T-helper 1 cell (primary cell): ENCODE measurements at places on chromosomes 7 and 10.

DNA sequence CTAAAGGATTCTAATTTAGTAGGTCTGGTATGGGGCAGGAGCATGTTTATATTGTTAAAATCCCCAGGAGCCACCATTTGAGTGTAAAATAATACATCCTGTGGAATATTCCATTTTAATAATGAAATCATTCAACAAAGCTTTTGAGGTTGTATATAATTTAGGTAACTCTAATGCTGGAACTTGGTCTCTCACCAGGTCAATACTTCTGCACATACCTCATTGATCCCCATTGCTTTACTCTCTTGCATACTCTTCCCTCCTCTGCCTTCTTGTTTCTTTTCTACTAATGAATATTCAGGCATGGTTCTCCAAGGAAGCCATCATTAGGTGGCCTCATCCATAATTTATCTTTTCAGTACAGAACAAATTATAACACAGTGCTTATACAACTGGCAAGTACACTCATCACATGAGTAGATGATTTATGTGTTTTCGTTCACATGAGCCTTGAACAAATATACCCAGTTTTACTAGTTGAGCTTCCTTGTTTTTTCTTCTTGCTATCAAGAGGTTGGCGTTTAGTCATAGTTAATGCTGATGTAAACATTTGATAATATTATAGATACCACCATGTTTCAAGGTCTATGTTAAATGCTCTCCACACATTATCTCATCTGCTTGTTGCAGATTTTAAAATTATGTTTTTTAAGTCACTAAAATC, 7.2 kb downstream of the PALS2 start:
- DNase-seq = no peak

GRCh38 chr7:70596598-70596913, 535.4 kb upstream of the GALNT17 start:
- DNase-seq = no peak

GRCh38 chr7:137846827-137847567, at the start of gene DGKI:
TSS of gene DGKI (minus strand) at chr7:137846974.
- no peak for DNase-seq

- no peak for DNase-seq
These were observed 273.6 kb downstream of the PHTF2 start for GRCh38 chr7:78072201-78072590.

DNA sequence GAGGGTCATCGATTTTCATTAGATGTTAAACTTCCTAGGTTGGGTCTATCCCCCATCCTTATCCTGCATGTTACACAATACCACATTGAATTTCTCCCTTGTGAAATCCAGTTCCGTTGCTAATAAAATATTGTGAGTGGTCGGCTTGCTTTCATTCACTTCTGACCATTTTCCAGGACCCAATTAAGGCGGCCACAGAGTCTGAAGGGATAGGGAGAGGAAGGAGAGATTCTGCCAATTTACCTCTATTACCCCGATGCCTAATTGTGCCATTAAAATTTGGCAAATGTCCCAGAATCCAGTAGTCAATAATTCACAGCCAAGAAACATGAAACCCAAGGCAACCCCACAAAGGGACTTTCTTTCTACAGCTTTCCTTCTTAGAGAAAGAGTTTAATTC, 129.9 kb downstream of the IPMK start:
- DNase-seq = no peak

- DNase-seq = no peak
These were observed 258.2 kb downstream of the KIF20B start for GRCh38 chr10:89959433-89960110.

- DNase-seq = no peak
These were observed 175.3 kb downstream of the RAPGEF5 start for GRCh38 chr7:22181663-22182062.

DNA sequence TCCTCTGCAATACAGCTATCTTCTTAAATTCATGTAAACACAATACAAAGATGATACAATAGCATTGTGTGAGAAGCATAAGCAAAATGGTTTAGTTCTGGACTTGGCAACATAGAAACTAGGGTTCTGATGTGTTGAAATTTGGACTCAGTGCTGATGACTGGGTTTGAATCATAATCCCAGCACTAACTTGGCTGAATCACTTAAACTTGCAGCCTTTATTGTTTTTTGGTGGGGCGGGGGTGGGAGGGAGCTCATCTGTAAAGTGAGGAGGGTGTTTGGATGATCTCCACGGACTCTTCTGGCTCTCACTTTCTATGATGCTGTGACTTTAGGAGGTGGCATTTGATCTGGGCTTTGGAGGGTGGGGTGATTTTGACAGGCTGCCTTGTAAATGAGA, 158.2 kb downstream of the WNT2 start:
- DNase-seq = no peak

DNA sequence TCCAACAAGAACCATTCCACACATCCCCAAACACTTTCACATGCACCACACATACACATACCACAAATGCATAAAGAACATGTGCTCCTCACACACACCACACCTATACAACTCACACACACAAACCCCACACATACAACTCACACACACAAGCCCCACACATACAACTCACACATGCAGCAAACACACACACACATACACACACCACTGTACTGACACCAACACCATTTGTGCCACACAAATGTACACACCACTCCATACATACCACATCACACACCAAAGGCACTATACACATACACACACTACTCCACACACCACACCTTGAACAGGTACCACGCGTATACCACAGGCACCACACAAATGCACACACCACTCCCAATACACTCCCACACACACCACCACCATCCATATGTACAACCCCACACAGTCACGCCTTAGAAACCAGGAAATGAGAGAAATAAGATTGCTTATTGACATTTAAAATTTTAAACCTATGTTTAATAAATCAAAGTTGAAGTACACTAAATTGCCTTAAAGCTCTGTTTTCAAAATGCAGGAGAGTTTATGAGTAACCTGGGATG, 107.4 kb downstream of the ARL4A start:
- no peak for DNase-seq

- no peak for DNase-seq
These were observed 36.1 kb downstream of the NEUROD6 start for GRCh38 chr7:31304446-31304845.

- no peak for DNase-seq
These were observed 1.1 kb downstream of the EPHB6 start for GRCh38 chr7:142855756-142856564.

DNA sequence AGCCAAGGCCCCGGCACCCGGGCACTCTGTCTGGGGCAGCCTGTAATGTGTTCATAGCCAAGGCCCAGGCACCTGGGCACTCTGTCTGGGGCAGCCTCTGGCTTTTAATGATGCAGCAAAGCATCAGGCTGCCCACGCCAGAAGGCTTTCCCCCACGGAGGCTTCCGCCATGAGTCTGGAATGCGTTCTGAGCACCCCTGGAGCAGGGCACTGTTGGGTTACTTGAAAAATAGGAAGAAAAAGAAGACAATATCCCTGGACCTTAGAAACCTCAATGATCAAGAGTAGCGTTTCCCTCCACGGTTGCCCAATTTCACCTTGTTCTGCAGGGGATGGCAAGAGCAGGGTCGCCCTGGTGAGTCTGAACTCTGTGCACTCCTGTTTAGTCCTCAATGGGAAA, 565.0 kb downstream of the PTPRN2 start:
- DNase-seq = no peak

DNA sequence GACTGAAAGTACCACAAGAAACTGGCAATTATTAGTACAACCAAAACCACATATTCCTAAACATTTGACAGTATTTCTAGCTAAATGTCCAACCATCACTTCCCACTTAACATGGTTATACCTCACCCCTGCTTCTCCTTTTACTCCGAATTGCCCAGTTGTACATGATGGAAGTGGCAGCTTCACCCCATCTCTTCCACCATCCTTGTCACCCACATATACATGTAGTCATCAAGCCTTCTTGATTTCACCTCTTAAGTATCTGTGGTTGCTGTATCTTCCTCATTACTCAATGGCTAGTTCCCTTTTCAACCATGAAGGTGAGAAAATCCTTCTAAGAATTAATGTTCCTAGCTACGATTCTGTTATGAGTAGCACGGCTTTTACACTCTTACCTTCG, 388.2 kb downstream of the CALN1 start:
- no peak for DNase-seq

DNA sequence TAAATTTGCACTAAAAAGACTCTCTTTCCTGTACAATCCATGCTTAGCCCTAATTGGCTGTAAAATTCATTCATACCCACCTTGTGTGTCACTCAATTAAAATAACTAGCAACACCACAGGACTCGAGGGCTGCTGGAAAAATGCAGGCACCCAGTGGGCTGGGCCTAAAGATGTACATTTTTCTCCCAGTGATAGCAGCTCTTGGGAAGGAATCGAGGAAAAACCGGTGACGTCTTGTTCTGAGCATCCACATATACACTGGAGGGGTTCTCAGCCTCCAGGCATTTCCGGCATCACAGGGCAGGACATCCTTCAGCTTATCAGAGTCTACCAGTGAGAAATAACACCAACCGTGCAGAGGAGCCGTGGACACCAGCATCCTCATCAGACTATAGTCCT, 85.8 kb upstream of the PITRM1 start:
- DNase-seq = no peak

GRCh38 chr7:47747160-47747559, 165.2 kb upstream of the TNS3 start:
- DNase-seq = no peak

DNA sequence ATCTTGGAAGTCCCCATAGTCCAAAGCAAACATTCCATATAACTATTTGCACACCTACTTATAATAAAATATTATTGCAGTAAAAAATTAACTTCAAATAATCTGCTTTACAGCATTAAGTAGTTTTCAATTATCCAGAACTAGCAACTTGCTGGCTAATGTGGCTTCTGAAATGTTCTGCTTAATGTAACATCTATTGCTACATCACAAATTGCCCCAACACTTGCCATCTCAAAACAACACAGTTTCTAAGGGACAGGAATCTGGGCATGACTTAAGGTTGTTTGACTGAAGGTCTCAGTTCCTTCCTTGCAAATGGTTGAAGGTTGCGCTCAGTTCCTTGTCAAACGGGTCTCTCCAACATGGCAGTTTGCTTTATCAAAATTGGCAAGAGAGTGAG, 378.5 kb upstream of the SEMA3C start:
- DNase-seq = no peak
